ENCODE measurements at places on chromosomes 11 and 22.

- no peak for DNase-seq
Measured at GRCh38 chr11:58837707-58838388, 6.7 kb downstream of the GLYATL2 start.

- no peak for DNase-seq
Measured at GRCh38 chr11:25991476-25991875, 340.5 kb upstream of the ANO3 start.

DNA sequence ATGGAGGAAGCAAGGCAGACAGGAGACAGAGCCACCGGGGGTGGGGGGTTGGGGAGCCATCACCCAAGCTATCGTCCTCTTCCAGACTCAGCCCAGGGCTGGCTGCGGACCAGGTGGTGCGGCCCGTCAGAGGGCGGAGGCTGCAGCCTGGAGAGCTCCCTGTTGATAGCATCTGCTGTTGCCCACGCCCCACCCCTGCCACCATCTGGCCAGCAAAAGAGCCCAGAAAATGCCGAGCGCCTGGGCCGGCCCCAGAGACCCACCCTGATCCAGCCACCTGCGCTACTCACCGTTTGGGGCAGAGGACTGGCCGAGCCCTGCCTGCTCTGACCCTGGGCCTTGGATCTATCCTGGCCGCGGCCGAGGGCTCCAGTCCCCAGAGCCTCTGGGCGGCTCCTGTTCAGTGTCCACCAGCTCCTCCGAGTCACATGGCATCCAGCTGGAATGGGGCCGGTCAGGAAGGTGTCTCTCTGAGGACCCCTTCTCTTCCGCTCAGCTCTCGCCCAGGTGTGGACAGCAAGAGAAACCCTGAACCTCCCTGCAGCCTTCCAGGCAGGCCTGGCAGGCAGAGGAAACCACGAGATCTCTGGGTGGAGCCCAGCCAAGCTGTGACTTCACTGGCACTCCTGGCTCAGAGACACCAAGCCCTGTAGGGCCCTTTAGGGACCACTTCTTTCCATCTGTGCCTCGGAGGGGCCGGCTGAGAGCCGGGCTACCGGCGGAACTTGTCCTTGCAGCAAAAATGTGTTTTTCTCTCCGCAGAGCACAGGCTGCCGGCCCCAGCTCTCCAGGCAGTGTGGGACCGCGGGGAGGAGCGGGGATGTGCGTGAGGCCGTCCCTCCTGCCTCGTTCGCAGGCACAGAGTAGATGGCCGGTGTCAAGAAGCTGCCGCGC lies at the start of gene MRGPRE:
TSS of gene MRGPRE (minus strand) at position 567 of the 894 bp plus-strand sequence. CDS start 3,618 bp downstream, outside the sequence.
- no peak for DNase-seq

DNA sequence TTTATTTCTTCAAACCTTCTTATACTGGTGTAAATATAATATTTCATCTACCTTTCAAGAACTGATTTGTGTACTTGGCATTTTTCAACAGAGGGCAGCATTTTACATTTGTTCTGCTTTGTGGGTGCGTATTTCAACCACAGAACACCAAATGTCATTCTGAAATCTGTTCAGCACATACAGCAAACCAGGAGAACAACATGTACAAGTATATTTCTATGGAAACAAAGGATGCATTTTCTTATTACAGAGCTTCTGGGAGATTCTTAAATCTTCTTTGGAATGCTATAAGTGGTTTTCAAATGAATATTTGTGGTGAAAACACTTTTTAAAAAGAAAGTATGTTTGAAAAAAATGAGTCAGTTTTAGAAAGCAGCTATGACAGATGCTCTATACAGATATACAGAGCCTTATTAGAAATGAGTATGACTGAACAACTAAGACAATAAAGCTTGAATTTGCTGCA lies 946.0 kb downstream of the FAM181B start:
- no peak for DNase-seq

DNA sequence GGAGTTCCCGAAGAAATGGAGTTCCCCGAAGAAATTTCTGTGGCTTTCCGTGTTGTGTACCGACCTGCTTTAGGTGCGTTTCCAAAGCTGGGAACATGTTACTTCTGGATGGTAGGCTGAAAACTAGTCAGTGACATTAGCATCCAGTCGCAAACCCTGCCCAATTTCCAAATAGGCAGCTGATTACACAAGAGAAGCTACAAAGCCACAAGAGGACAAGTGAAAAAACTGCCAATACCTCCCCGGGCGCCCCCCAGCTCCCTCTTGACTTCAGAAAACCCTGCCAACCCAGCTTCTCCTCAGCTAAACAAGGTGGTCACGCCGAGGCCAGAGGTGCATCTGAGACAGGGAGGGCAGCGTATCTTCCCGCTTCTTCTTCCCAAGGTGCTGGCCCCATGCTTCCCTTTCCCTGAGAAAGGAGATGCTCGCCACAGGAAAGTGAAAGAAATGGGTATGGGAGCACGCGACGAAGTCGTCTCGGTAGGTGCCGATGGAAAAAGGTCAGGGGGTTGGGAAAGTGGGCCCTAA lies 551 bp downstream of the AGBL2 start:
- no peak for DNase-seq

- DNase-seq = no peak
Measured at GRCh38 chr11:70026726-70027125, 51.4 kb upstream of the ANO1 start.

DNA sequence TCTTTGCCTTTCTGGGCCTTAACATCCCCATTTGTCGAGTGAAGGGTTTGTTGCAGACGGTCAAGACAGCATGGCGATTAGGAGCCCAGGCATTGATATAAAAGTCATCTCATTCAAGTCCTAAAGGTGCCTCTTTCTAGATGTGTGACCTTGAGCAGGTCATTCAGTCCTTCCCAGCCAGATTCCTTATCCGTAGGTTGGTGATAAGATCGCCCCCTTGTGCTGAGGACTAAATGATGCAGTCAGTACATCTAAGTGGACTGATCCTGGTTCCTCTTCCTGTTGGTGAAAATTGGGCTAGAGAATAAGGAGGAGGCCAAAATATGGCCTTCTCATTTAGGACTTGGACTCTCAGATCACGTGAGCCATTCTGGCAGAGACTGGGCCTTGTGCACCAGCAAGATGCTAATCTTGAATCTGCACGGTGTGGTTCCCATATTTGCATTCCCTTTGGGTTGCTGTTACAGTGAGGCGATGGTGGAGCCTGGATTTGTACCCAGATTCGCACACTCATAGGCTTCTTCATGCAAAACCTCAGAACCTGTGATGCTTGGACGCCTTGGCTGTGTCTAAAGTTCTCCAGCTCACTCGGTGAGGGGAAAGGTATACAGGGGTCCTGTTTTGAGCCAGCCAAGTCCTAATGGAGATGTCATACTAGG lies 156.8 kb downstream of the MYO18B start:
- no peak for DNase-seq

GRCh38 chr11:44191322-44192016 lies 96.0 kb downstream of the EXT2 start:
- DNase-seq = no peak

GRCh38 chr11:94876645-94877442 lies 96.5 kb downstream of the CWC15 start:
- DNase-seq = no peak

DNA sequence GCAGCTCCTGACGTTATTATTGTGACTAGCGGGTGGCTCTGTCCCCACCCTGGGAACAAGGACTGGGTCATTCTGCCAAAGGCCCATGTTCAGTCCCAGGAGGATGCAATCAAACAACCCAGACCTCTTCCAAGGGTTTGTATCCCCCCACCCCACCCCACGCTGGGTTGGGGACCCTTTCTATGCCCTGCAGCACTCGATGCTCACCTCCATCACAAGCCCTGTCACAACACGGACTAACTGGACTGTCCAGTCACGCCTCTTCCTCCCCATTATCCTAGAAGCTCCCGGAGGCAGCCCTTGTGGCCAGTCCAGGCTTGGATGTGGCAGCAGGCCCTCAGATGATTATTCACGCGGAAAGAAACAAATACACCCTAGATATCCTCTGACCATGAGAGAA lies 3.7 kb downstream of the SHANK2 start:
- no peak for DNase-seq

- no peak for DNase-seq
Measured at GRCh38 chr22:20624161-20624616, 116.8 kb downstream of the MED15 start.

GRCh38 chr22:47042861-47043496 lies 280.5 kb downstream of the TBC1D22A start:
- no peak for DNase-seq

Data from stimulated activated CD8-positive, alpha-beta memory T cell treated with anti-CD3 and anti-CD28 coated beads, Interleukin-4, amount 100 ng/mL, for 1 hour (primary cell).